Activated CD8-positive, alpha-beta memory T cell treated with anti-CD3 and anti-CD28 coated beads for 4 hours (primary cell): ENCODE measurements at places on chromosomes 7 and 10.

DNA sequence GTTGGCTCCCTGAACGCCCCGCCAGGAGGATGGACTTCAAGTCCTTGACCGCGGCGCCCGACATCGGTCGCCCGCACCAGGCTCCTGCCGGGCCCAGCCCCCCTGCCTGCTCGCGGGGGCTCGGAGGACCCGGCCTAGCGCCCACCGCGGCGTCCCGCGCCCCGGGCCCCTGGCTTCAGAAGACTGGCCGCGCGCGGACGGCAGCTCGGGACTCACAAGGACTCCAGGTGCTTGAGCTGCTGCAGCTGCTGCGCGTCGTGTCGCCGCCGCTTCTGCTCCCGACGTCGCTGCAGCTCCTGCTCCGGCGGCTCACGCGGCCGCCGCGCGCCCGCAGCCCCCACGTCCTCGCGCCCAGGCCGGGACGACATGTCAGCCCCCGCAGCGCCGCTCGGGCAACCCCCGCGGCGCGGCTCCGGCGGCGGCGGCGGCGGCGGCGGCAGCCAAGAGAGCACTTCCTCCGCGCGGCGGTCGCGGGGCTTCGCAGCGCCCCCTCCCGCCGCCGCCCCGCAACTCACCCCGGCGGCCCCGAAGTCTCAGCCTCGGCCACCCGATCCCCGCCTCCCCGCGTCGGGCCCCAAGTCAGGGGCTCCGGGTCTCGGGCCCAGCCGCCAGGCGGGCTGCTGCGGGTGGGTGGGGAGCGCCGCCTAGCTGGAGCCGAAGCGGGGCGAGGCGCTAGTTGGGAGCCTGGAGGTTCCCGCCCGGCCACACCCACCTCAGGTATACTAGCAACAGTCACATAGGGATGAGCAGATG lies at the start of gene RP9:
Gene RP9 (minus strand): TSS at position 400 of the 753 bp plus-strand sequence. CDS start 32 bp downstream, at position 368.
- peak; percentile 55 for DNase-seq

DNA sequence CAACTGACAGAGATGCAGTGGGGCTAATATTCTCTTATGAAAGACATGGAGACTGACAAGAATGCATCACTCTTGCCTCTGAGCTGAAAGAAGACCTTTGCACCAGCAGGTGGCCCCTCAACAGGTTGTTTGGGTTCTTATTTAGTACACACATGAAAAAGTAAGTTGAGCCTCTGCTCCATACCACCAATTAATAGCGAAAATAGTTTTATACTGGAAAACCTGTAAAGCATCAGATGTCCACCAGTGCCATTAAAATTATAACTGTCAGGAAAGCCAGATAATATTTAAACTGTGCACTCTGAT lies 26.3 kb upstream of the FAM13C start:
- DNase-seq, result no peak

- DNase-seq, result no peak
Observed at GRCh38 chr10:12707461-12708185, 293.9 kb downstream of the CCDC3 start.

- DNase-seq, result no peak
Observed at GRCh38 chr10:12780634-12781601, 220.6 kb downstream of the CCDC3 start.

DNA sequence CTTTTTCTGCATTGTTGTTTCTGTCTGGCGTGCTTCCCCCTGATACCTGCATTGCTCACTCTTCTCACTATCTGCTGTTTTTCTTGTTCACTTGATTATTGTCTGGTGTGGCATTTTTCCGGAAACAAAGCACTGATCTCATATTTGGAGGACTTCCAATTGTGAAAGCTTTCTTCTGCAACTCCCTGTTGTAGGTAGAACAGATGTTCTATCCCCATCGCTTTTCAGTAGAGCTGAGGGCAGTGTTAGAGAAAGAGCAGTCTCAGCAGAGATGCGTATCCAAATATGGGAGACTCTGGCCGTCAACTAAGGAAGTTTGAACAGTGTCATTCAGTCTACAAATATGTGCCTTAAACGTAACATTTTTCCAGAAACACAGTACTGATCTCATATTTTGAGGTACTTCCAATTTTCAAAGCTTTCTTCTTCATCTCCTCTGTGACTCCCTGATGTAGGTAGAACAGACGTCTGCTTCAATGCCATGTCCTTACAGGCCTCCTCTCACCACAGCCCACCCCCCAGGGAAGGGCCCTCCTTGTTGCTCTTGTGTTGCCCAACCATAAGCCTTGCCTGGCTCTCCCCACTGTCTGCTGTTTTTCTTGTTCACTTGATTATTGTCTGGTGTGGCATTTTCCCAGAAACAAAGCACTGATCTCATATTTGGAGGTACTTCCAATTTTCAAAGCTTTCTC lies 27.1 kb upstream of the GJD4 start:
- no peak for DNase-seq

DNA sequence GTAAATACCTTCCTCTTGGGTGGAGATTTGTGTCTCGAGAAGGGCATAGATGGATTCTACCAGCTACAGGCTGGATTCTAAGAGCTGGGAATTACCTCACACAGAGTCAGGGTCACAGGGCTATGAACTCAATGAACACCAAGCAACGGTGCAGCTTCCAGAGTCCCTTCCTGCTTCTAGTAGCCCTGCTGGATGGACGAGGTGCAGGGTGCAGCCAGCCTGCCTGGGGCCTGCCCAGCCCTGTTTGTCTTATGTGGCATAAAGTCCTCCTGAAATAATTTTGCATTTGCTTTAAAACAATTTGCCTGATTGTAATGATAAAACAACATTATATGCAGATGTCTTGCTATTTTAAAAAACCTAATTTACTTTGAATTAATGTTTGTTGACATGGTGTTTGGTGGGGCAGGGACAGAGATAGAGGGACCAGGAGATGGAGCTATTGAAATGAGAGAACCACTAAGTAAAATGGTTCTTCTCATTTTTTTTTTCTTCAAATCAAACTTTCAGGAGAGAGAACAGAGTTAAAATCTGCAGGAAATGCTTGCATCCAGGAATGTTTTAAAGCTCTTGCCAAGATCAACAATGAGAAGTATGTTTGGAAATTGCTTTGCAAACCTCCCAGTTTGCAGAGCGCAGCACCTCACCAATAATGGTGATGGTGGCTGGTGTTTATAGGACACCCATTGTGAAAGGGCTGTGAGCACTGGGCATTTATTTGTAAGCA lies 305.4 kb upstream of the PODXL start:
- no peak for DNase-seq

DNA sequence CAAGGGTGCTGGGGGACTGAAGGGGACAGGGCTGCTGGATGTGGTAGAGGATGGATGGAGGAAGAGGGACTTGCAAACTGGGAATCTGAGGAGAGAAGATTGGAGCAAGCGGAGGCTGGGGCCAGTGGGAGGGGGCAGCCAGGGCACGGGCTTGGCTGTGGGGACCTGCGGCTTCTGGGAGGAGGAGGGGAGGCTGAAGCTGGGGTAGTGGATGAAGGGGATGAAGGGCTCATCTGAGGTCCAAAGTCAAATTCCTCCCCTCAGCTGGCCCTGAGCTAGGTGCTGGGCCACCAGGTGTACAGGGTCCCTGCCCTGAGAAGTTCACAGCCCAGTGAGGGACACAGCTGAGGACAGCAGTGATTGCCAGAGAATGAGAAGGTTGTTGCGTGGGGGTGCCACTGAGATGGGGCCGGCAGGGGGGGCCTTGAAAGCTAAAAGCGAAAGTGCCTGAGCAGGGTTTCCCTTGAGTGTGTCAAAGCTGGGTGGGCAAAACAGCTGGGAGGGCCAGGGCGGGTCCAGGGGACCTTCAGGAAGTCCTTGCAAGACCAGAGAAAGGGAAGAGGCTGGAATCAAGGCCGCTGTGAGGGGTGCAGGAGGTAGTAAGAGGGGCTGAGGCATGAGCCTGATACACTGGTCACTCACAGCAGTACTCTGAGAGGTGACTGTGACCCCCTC lies 75.2 kb downstream of the MYL10 start:
- DNase-seq, result no peak

DNA sequence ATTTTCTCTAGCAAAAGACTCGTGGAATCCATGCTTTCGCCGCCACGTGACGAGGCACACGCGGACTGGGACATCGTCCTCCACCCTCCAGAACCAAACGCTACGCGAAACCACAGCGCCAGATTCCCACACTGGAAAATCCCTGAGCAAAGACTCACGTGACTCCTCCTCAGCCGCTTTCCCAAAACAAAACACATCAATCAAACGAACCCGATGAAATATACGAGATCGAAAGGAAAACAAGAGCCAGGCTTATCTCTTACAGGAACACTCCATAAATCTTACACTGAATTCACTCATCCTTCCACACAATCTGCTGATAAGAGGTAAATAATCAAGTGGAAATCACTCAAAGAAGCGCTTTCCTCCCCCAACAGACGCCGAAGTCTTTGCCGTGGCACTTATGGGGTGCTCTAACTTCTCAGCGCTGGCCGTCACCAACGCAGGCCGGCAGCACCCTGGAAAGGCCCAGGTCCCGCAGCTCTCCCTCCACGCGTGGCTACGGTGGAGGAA lies 23.8 kb downstream of the DIP2C start:
- DNase-seq, result no peak

DNA sequence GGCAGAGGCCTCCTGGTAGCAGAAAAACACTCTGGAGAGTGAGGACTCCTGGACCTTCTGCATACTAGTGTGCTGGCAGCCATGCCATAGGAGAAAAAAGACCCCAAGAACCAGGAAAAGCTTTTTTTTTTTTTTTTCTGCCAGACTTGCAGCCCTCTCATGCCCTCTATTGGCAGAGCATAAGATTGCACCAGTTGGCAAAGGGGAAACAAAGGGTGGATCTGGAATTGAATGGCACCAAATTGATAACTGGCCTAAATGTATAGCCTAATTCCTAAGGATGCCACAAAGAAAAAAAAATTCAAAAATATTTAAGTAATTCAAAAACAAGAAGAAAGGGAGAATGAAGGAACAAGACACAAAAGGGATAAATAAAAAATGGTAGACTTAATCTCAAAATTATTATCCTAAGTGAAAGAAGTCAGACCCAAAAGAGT lies 112.5 kb upstream of the GHITM start:
- DNase-seq, result no peak

DNA sequence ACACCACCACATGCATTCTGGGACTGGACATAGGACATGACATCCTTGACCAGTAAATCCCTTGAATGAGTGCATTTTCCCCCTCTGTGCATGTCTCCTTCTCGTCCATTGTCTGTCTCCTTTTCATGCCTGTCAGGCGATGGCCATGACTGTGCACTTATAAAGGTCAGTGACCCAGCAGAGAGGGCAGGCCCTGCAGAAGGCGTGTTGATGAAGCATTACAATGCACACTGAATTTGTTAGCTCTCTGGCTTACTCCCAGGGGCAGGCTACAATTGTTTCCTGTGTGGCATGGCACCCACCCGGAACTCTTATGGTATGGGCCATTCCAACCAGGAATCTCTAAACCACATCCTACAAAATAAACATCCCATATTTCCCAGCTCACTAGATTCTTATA lies 71.1 kb downstream of the SAMD9 start:
- no peak for DNase-seq

GRCh38 chr10:70592746-70593512 lies 9.6 kb downstream of the PRF1 start:
- no peak for DNase-seq

DNA sequence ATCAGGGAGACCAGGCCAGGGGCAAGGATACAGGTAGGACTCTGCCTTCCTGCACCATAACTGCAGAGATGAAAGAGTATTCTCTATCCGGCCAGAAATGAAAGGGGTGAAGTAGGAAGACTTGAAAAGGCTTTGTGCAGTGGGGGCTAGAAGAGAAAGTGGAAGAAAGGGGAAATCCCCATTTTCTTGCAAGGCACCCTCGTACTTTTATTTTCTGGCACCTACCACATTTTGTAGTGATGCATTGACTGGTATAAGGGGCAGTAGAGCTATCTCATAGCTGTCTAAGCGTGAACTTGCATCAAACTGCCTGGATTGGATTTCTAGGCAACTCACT lies 752 bp upstream of the CAMK2G start:
- no peak for DNase-seq

- no peak for DNase-seq
Observed at GRCh38 chr7:74684921-74685320, 27.4 kb downstream of the GTF2I start.

DNA sequence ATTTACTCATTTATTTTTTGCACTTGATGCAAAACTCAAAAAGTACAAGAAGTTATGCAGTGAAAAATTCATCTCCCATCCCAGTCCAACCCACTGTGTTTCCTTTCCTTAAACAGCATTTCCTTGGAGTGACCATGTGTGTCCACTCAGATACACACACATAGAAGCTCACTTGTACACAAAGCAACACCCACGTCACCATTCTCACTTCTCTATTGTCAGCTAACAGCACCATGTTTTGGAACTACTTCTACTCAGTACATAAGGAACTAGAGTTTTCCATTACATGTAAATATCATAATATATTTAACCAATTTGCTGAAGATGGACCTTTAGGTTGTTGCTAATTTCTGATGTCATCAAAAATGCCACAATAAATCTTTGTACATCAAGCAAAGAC lies 167.6 kb downstream of the GRID1 start:
- no peak for DNase-seq

DNA sequence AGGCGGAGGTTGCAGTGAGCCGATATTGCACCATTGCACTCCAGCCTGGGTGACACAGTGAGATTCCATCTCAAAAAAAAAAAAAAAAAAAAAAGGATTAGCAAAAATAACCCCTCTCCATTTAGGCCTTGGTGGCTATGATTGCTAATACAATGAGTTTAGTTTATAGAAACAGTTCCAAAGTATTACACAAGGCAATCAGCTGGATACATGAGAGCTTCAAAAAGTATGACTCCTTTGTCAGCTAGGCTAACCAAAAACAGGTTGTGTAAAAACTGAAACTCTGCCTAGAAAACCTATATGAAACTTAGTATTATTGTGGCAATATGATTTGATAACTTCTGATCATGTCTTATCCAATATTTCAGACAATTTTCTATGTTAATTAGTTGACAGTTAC lies 57.2 kb downstream of the SUGCT start:
- no peak for DNase-seq

DNA sequence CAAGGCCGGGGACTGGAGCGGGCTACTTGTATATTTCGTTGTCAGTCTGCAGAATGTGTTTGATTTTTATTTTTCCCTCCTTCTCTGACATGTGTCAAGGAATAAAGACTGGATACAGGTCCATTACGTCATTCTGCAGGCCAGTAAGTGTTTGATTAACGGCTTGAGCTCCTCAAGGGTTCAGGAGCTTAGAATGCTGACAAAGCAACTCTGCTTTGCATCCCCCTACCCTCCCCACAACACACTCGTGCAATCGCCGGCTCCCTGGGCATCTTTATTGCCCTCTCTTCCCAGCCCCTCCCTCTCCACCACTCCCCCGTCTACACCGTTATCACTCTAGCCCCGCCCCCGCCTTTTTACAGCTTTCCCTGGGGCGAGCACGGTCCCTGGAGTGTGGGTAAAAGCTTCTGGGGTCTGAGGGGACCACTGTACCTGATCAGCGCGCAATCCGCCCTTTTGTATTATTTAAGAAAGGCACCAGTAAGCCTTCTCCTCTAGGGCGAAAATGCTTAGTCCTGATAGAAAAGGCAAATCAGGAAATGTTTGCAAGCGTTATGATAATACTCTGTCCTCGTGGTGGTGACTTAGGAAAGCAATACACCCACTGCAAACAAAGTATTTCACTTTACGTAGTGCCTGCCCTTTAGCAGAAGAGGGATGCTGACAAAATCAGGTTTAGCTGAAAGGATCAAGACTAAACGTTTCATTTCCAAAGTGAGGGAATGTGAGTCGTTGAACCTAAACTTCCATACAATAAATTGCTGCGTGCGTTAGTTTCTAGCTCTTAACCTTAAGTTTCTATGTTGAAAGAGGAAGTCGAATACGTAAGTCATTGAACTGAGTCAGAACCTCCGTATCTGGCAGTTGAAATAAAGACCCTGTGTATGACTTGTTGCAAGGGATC lies 1.4 kb upstream of the CREB5 start:
- no peak for DNase-seq
